HT-29 (cell line): ENCODE measurements at places on chromosomes 2 and 18.

DNA sequence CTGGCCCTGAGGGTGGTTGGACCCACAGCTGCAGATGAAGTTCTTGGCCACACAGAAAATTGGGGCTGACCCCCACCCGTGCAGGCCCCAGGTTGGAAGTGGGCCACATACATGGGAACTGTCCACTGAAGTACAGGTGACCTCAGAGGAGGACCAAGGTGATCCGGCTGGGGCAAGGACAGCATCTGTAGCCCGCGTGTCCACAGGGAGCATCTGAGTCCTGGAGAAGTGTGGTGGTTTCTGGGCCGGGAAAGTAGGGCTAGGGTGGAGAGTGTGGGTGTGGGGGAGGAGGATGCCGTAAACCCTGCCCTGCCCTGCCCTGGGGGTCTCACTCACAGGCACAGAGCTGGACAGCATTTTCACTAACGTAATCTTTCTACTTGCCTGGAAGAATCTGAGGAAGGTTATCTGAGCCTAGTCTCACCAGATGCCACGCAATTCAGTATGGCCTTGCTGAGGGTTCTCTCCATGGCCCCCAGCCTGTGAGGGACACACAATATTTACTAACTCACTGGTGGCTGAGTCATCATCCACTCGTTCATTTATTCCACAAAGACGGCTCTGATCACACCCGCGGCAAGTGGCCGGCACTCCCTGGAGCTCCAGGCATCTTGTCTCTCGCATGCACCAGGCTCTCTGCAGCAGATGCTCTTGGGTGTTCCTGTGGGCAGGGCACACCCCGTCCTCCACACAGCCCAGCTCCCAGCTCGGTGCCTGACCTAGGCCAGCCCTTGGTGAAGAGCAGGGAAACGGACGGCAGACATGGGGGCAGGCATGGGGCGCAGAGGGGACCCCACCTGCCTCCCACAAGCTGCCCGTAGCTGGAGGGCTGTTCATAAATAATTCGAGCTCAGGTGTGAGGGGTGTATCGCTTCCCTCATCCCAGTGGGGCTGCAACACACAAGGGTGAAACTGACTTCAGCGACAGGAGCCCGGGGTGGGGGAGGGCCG is 51.2 kb downstream of the INHBB start:
- DNase-seq: no peak

DNA sequence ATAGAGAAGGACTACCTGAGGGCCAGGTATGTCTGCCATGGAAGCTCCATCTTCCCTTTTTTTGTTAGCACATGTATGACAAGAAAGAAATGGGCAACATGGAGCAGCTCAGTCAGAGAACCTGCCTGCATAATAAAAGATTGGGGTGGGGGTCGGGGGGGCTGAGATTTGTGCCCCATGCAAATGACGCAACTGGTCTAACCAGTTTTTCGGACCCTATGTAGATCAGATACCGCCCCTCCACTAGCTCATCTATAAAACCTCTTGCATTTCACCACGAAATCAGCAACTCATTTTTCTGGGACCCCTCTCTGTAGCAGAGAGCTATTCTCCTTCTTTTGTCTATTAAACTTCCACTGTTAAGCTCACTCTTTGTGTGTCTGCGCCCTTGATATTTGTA is 657.2 kb downstream of the ERBB4 start:
- DNase-seq: no peak

GRCh38 chr18:38557006-38557405 is 991.4 kb upstream of the CELF4 start:
- DNase-seq: no peak

DNA sequence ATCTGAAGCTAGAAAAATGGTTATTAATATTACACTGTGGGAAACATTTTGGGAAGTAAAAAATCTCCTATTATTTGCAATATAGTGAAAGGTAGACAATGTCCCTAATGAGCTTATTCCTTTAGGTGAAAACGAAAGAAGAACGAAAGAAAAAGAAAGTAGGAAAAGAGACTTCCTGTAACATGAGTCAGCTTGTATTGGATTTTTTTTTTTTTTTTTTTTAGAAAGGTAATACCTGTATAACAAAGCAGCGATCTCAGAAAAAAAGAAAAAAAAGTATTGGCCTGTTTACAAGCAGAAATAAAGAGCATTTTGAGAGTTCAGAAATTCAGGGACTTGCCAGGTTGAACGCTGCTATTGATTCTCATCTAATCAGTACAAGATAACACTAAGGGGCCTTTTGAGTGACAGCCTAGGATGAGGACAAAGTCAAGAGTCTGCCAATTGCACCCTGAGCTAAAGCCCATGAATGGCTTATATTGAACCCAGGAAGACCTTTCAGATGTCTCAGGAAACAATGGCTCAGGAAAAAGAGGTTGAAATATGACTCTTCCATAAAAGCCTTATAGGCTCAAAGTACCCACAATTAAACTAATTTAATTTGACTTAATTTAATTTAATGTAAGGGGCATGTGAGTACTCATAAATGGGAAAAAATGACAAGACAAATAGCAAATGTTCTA is 615.6 kb upstream of the CDH2 start:
- no peak for DNase-seq

GRCh38 chr2:88331239-88331638 is 121.3 kb downstream of the FOXI3 start:
- DNase-seq: no peak

DNA sequence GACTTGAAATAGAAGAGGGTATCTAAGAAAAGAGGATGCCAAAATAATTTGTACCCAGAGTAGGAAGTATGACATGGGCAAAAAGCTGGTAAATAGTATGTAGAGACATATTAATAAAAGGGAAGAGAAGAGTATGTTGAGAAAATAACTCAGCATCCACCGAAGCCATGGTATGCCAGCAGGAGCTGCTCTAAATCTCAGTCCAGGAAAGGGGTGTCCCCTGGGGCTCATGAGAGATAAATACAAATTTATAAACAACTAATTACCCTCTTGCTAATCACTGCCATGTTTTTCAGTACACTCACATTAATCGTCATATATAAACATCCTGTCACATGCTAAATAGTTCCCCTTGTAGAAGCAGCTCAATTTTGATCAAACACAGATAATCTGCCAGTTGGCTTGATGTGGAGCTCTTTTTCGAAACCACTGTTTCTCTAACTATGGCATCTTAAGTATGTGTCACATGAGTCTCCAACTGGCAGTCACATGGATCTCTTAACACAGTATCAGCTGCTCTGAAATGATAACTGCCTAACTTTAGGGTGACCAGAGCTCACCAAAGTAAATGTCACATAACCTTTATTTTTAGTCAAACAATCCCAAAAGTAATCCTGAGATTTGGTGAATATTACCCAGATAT is 31.9 kb downstream of the EXOC6B start:
- no peak for DNase-seq

DNA sequence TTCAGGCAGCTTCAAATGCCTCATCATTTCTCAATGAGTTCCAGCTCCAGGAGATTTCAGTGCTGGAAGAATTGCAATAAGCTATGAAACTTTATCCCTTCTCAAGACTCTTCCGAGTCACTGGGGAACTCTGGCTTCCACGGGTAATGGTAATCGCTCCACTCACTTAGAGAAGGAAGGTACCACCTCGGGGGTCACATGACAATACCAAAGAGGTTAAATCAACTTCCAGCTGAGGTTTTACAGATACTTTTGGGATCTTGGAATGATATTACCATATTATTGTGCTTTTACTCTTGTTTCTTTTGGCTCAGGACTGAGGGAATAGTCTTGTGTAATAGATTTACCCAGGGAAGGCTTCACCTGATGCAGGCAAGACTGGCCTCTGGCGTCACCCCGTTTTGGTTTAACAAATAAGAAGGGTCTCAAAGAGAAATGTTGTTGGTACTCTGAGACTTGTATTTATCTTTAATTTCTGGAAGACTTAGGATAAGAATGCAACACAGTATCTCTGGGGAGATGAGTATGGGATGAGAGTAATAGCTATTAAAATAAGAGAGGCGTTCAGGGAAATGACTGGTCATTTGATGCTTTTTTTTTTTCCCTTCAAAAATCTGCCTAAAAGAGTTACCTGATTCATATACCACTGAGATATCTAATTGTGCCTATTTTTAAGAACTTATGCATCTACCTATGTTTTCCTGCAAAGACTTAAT is 316.9 kb upstream of the ZEB2 start:
- DNase-seq: no peak
